HTR-8/SVneo (cell line): ENCODE measurements at places on chromosomes 12 and 14.

DNA sequence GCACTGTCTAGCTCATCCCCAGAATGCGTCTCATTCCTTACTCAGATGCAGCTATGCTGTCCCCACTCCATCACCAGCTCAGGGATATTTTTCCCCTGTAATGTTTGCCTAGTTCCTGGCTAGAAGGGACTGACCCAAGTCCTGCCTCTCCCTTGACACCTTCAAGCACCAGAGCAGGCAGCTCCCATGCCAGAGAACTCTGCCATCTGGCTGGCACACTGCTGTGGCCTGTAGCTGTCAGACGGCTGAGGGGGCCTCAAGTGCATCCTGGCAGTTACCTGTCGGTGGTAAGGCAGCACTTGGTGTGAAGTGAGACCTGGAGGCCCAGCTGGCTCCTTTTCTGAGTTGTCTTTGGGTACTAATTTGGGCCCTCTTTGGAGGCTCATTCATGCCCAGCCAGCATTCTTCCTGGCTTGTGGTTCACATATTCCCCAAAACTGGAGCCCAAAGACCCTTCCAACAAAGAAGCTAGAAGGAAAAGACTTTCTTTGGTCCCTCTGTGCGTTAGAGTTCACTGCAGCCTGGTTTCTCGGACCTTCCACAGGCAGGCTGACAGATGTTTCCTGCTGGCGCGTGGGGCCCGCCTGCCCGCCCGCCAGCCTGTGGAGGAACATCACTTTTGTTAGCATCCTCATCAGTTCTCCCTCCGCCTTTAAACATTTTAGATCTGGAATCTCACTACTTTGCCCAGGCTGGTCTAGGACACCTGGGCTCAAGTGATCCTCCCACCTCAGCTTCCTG, 33.0 kb downstream of the RNF34 start:
- no peak for DNase-seq

GRCh38 chr12:19080918-19081317, 48.6 kb upstream of the PLEKHA5 start:
- no peak for DNase-seq

DNA sequence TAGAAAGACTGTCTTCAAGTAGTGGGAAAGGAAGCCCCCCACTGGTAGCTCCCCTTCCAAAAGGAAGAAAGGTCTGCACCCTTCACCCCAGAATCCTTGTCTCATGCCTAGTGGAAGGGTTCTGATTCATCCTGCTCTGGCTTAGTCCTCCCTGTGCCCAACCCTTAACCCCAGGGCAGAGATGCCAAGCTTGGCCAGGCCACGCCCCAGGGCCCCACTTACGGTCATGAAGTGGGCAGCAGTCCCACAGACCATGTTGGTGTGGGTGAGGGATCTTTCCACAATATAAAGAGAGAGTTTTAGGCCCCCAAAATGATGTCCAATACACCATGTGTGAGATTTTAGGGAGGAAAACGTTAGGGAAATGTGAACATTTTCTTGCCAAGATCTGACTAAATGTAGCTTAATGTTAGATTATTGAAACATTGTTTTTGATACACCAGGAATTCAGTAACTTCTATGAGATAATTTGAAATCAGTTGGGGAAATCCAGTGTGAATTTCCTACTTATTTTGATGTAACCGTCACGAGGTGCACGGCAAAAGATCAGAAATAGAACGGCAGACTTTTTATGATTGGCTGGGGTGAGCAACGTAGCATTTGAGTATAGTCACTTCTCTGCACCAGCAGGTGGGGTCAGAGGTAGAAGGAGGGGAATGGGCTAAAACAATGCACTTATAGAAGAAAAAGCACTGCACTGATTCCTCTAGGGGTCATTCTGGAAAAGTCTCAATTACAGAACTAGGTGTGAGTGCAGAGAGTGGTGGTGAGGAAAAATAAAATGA, 8.2 kb upstream of the SSPN start:
- peak; percentile 29 for DNase-seq

- peak; percentile 82 for DNase-seq
Observed at GRCh38 chr14:91980157-91980556, 32.7 kb upstream of the FBLN5 start.

GRCh38 chr14:89848165-89848564, 106.4 kb downstream of the EFCAB11 start:
- DNase-seq, result no peak

GRCh38 chr12:1794440-1795090, 25.8 kb upstream of the LRTM2 start:
- no peak for DNase-seq

DNA sequence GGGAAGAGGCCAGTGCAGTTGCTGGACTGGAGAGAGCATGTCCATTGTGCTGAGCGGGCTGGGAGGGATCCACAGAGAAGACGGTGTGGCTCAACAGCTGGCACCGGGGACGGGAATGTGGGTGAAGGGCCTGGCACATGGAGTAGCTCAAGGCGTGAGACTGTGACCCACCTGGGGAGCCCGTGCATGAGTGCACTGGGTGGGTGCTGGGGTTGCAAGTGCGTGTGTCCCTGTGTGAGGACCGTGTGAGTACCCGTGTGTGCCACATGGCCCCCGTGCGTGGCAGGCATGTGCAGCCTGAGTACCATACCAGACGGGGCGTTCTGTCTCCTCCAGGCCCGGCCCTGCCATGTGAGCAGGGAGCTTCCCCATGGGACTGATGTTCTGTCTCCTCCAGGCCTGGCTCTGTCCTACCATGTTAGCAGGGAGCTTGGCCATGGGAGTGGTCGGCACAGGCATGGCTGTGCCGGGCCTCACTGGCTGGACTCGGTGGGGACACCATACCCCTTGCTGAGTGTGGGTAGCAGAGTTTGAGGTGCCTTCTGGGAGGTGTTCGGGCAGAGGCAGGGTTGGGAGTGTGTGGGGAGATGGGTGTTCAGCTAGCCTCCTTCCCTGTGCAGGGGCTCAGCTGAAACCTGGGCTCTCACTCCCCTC, 234.4 kb downstream of the TMEM121 start:
- no peak for DNase-seq

DNA sequence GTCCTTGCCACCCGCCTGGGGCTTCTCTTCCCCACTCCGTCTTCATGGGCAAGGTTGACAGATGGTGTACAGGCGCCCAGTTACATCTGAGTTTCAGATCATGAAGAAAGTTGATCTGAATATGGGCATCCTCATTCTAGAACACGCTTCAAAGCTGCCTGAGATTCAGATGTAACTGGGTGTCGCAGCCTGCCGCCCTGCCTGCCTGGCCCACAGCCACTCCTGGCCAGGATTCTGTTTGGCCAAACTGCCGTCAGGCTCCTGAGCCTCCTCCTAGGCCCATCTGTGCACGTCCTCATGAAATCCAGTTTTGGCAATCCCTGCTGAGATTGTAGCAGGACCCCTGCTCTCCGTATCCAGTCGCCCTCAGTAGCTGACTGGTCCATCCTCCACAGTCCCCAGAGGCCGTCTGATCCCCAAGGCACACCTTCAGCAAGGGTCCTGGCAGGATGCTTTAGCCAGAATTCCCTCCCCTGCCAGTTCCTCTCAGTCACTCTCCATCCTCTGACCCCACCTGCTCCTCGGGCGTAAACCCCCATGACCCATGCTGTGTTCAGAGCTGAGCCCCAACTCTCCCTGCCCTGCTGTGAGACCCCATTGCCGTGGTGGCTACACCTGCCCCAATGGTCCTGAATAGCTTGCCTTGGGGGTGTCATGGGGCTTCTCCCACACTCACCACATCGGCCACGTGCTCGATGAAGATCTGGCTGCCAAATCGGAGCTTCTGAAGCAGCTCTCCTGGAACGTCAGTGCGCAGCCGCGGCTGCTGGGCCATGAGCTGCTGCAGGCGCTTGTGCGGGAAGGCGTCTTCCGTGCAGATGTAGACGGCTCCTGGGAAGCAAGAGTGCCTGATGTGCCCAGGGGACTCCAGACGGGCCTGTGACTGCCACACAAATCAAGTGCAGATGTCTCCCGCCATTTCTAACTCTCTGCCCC, 12.5 kb downstream of the XRCC3 start:
- DNase-seq, result no peak

- no peak for DNase-seq
Observed at GRCh38 chr14:99715266-99716000, 31.3 kb downstream of the CYP46A1 start.

- no peak for DNase-seq
Observed at GRCh38 chr14:20428010-20428365, 8.0 kb downstream of the KLHL33 start.

GRCh38 chr12:83527810-83528209, 841.1 kb downstream of the TMTC2 start:
- DNase-seq, result no peak

DNA sequence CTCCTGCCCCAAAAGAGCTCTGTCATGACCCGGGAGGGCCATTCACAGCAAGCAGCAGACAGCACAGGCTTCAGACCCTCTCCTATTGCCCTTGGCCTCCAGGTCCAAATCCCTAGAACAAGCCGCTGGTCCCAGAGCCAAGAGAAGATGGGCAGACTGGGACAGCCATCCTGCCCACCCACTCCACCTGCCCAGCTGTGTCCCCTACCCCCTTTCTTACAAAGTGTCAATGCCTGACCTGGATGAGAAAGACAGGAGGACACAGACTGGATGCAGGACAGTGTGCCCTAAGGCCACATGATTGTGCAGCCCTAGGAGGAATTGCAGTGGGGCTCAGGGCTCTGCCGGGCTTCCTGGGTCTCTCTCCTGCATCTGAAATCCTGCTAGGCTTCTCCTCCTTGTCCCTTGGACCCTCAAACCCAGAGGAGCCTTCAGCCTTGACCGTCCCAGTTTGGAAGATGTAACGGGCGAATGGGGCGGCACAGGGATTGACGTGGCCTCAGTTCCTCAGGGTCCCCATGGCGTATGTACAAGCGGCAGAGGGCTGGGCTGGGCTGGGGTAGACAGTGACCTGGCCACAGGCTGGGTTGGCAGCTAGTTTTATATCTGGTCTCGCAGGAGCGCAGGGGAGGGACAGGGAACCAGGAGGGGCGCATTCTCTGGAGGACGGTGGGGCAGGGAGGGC, 27.1 kb upstream of the BCDIN3D start:
- no peak for DNase-seq

- no peak for DNase-seq
Observed at GRCh38 chr14:33332497-33332896, 393.8 kb downstream of the NPAS3 start.

DNA sequence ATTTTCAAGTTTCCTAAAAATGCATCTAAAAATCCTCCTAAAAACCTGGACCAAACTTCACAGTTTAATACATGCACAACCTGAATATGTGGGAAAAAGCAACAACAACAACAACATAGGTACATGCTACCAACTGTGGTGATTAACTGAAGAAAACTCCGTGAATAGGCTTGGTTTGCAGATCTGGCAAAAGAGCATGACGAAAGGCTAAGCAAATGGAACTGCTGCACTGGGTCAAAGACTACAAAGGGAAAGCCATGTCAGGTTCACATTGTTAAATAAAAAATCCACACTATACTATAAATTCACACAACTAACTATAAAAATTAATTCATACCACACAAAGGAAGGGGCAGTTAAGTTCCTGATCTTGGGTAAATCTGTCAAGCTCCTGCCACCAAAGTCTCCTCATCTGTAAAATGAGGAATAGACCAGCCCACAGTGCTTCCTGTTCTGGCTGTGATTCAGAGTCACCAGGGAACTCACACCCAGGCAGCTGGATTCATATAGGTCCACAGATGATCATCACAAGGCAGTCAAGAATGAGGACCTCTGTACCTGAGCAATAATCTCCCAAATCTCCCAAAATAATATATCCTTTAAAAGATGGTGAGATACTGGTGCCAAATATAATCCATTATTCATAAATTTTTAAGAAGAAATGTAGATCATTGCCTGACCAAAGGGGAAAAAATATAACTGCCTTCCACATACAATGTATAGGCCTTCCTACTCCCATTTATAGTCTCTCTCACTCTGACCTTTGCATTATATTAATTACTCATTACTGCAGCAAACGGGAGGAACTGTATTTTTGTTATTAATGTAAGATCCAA, 7.0 kb downstream of the CORO1C start:
- no peak for DNase-seq

- no peak for DNase-seq
Observed at GRCh38 chr12:13304924-13305323, 108.4 kb downstream of the EMP1 start.

DNA sequence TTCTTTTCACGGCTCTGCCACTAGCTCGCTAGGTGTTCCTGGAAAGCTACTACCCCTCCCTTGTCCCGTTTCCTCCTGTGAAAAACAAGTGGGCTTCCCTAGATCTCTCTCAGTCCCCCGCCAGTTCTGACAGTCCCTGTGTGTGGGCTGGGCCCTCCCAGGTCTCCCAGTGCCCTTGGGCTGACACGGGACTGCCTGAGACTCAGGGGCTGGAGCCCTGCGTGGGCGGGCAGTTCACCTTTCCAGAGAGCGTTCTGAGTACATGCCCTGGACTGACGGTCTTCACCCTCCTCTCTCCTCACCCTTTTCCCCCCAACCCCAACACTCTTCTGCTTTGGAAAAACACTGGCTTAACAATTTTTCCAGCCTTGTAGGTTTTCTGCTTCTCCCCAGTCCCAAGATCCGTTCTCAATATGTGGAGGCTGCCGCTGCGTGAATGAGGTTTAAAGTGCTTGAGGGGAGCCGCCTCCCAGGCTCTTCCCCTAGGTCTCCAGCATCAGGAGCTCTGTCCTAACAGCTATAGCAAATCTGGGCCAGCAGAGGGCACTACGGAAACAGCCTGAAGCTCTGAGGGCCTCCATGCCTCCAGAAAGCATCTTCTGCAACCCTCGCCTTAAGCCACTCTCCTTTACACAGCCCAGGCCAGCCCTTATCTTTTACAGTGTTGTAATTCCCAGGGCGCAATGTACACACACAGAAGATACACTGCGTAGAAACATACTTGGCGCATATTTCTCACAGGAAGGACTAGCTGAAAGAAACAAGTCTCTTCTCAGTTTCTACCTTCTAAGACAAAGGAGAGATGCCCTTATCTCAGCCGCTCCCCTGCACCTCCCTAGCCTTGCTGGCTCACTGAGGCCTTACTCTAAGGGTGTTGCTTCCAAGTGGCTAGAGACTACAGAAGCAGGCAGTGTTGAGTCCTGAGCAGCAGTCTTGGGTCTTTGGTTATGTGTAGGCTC, 10.4 kb upstream of the DCD start:
- DNase-seq, result peak; percentile 28

- no peak for DNase-seq
Observed at GRCh38 chr14:29075761-29076160, 309.2 kb downstream of the FOXG1 start.

DNA sequence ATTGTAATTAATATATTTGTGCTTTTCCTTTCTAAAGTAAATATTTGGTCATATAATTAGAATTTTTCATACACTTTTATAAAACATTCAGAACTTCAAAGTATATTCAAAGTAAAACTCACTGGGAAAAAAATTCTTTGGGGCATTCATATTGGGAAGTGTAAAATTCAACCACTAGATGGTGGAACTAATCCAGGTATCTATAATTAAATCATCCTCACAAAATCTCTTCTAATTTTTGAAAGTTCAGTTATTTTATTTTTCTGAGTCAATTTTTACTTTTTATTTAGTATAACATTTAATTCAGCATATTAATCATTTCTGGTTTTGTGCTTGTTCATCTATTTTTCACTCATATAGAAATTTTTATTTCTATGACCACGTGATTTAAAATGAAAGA, 81.0 kb downstream of the NTS start:
- DNase-seq, result peak; percentile 13

GRCh38 chr12:14892726-14893505, 7.3 kb upstream of the MGP start:
- no peak for DNase-seq
